Keratinocyte (primary cell): ENCODE measurements at places on chromosomes 4 and X. TPM values are rescaled to one million over a fixed set of nuclear protein-coding genes. Genes with fewer than 3 reads are reported as not detected.

Gene RNF175
- polyA plus RNA-seq, result 0.04 to 0.08 TPM in 2 of 3 replicates, not detected in the other

Gene TFE3
- polyA plus RNA-seq, result 13.2 to 15.8 TPM (median 14.1 TPM) in 3 replicates

Gene ZCCHC4
- polyA plus RNA-seq, result 7.4 to 10.8 TPM (median 7.9 TPM) in 3 replicates

Gene MAGEA2
- not detected in 3 replicates for polyA plus RNA-seq

Gene PPM1K
- polyA plus RNA-seq, result 7.3 to 9.8 TPM (median 8.9 TPM) in 3 replicates

Gene SPACA5B
- not detected in 3 replicates for polyA plus RNA-seq

DNA sequence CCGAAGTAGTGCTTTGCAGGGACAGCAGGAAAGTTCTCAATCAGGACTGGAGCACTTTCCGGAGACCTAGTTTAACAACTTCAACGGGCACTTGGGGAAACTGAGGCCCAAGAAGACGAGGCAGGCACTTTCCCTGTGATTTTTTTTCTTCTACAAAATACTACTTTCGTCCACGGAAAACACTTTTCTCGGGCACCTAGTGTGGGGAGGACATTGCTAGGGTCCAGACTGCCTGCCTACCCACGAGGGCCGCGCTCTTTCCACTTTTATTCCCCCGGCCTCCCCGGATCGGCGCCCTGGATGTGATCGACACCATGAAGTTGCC lies 125.4 kb upstream of the CXorf66 start:
- no peak for DNase-seq
- H3K27ac ChIP-seq, result no peak overlapping the region
- H3K4me1 ChIP-seq, result no peaks in the 10 kb centered on the region
- no peaks in the 10 kb centered on the region for H3K36me3 ChIP-seq
- H3K27me3 ChIP-seq, result peaks cover 17% of the 10 kb centered on the region

DNA sequence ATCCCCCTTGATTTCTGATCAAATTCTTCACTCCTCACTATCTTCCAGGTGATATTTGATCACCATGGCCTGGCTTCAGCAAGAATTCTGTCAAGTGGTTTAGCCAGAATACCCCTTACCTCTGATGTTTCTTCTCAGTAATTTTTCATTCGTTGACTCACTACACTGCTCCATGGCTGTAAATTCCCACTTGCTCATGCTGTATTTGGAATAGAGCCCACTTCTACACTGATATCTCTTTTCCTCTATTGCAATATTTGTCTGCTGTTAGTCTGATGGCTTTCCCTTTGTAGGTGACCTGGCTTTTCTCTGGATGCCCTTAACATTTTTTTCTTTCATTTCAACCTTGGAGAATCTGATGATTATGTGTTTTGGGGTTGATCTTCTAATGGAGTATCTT lies 73.9 kb upstream of the DIPK2B start:
- no peak overlapping the region for H3K4me3 ChIP-seq
- peaks cover 3% of the 10 kb centered on the region for H3K27me3 ChIP-seq
- no peak overlapping the region for H3K27ac ChIP-seq
- no peaks in the 10 kb centered on the region for H3K4me1 ChIP-seq

- H3K36me3 ChIP-seq, result no peaks in the 10 kb centered on the region
- DNase-seq, result no peak
Measured at GRCh38 chr4:67161311-67161710, 384.0 kb downstream of the CENPC start.

GRCh38 chr4:39621582-39621981 lies 17.1 kb downstream of the SMIM14 start:
- H3K27me3 ChIP-seq, result no peaks in the 10 kb centered on the region
- no peaks in the 10 kb centered on the region for H3K36me3 ChIP-seq
- no peak for DNase-seq
- no peak overlapping the region for H3K4me3 ChIP-seq
- no peak overlapping the region for H3K27ac ChIP-seq
- peaks cover 2% of the 10 kb centered on the region for H3K4me1 ChIP-seq

GRCh38 chr4:88033309-88033708 lies 25.9 kb downstream of the PKD2 start:
- H3K36me3 ChIP-seq, result peaks cover 7% of the 10 kb centered on the region
- peaks cover 3% of the 10 kb centered on the region for H3K4me1 ChIP-seq
- no peak overlapping the region for H3K4me3 ChIP-seq
- no peak for DNase-seq
- no peaks in the 10 kb centered on the region for H3K27me3 ChIP-seq

DNA sequence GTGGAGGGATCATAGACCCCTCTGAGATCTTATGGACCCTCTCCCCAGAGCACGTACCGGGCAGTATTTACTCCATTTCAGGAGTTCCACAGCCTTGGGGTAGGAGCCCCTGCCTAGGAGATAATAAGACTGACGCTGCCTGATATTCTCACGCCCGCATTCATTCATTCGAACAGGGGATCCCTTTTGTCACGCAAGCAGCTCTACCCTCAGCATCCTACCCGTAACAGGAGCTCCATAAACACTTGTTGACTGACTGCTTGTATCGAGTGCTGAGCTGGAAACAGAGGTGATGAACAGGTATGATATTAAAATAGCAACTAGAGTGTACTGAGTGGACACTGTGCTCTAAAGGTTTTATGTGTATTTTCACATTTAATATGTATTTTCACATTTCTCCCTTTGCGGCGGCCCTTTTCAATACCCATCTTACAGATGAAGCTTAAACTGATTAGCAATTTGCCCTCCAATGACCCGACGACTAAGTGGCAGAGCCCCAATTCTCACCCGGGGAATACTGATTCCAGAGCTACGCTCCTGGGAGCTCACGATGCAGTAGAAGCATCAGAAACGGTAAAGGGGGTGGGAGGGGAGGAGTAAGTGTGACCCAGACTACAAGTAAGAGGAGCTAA lies 888 bp downstream of the RAB28 start:
- no peak for DNase-seq
- H3K4me3 ChIP-seq, result peak overlapping the region; percentile 86
- H3K4me1 ChIP-seq, result peaks cover 17% of the 10 kb centered on the region
- peak overlapping the region; percentile 99 for H3K27ac ChIP-seq

DNA sequence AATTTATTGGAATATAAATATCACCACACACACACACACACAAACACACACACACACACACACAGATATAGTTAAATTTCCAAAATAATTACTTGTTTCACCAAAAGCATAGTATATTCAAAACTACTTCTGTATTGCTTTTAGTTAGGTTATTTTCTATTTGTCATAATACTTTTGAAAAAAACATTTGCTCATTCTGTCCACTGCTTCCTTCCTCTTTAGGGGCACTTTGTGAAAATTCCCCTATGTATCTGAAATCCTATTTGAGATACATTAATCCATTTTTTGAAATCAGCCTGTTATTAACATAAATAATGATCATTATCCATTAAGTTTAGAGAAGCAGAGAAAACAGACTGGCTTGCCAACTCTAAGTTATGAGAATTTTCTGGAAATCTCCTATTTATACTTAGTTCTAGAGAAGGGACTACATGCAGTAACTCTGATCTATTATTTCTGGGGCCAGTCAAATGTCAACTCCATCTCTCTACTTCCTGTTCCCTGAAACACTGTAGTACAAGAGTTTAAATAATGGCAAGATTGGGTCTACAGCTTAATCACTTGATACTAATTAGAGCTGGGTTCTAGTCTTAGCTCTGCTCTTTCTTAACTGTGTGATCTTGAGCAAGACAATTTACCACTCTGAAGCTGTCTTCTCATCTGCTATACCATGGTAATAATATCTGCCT lies 54.4 kb upstream of the GPR174 start:
- no peak overlapping the region for H3K27ac ChIP-seq
- H3K4me3 ChIP-seq, result no peak overlapping the region
- no peaks in the 10 kb centered on the region for H3K27me3 ChIP-seq
- no peak for DNase-seq
- no peaks in the 10 kb centered on the region for H3K36me3 ChIP-seq

- H3K27me3 ChIP-seq, result no peaks in the 10 kb centered on the region
- DNase-seq, result no peak
- H3K36me3 ChIP-seq, result no peaks in the 10 kb centered on the region
- no peak overlapping the region for H3K4me3 ChIP-seq
Measured at GRCh38 chr4:6143603-6144181, 56.7 kb downstream of the JAKMIP1 start.

DNA sequence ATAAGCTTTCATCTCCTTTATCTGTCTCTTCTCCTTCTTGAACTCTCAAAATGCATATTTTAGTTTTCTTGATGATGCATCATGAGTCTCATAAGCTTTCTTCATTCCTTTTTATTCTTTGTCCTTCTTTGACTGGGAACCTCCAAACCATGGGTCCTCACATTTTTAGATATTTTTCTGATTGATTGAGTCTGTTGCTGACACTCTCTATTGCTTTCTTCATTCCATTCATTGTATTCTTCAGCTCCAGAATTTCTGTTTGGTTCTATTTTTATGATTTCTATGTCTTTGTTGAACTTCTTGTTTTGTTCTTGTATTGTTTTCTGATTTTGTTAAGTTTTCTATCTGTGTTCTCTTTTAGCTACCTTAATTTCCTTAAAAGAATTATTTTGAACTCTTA lies 74.9 kb downstream of the ADAMTS3 start:
- DNase-seq, result no peak
- H3K27me3 ChIP-seq, result peaks cover 6% of the 10 kb centered on the region
- H3K27ac ChIP-seq, result no peak overlapping the region
- H3K4me3 ChIP-seq, result no peak overlapping the region

- peak overlapping the region; percentile 85 for H3K4me3 ChIP-seq
- H3K4me1 ChIP-seq, result peaks cover 14% of the 10 kb centered on the region
- H3K36me3 ChIP-seq, result no peaks in the 10 kb centered on the region
Measured at GRCh38 chr4:15001248-15001868, 923 bp upstream of the CPEB2 start.

DNA sequence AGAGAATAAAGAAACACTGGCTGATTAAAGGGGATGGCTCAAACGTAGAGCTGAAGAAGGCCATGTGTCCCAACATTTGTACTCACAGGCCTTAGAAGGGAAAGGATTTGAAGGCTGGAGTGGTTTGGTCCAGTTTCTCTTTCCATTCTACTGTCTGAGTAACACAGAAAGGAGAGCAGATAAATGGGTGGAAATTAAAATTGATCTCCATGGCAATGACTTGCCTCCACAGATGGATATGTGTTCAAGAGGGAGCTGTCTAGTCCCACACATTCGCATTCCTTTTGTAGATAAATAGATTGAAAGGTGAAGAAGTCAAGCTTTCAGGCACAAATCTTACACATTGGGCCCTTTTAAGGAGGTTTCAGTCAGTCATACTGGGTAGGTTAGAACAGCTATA lies 74.6 kb downstream of the DOCK11 start:
- H3K36me3 ChIP-seq, result no peaks in the 10 kb centered on the region
- H3K27me3 ChIP-seq, result no peaks in the 10 kb centered on the region
- DNase-seq, result no peak
- no peak overlapping the region for H3K27ac ChIP-seq
- H3K4me1 ChIP-seq, result no peaks in the 10 kb centered on the region

- H3K27ac ChIP-seq, result no peak overlapping the region
- peaks cover 22% of the 10 kb centered on the region for H3K4me1 ChIP-seq
- no peak for DNase-seq
- H3K36me3 ChIP-seq, result no peaks in the 10 kb centered on the region
Measured at GRCh38 chrX:46712764-46713163, 46.2 kb downstream of the SLC9A7 start.

GRCh38 chr4:149980941-149981340 lies 97.3 kb upstream of the DCLK2 start:
- H3K36me3 ChIP-seq, result no peaks in the 10 kb centered on the region
- H3K27me3 ChIP-seq, result no peaks in the 10 kb centered on the region
- H3K4me1 ChIP-seq, result no peaks in the 10 kb centered on the region
- H3K4me3 ChIP-seq, result no peak overlapping the region
- no peak for DNase-seq

- no peak for DNase-seq
- H3K4me1 ChIP-seq, result peaks cover 14% of the 10 kb centered on the region
- H3K27me3 ChIP-seq, result no peaks in the 10 kb centered on the region
Measured at GRCh38 chr4:89469516-89469915, 161.9 kb upstream of the GPRIN3 start.

DNA sequence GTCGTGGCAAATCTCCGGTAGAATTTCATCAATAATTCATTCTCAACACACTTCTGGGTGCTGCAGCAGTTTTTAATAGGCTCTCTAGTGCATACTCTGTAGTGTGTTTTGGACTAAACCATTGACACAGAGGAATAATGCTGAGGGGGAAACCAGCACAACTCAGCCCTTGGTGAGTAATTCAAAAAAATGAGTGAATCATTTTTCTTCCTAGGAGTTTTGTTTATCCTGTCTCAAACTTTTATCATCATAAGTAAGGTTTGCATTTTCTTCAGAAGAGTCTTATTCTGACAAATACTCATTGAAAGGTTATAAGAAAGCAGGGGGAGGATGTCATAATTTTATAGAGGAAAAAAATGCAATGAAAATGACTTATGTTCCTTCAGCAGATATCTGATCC lies 2542.7 kb downstream of the PCDH7 start:
- H3K27me3 ChIP-seq, result no peaks in the 10 kb centered on the region
- H3K4me1 ChIP-seq, result no peaks in the 10 kb centered on the region
- no peak overlapping the region for H3K27ac ChIP-seq
- H3K36me3 ChIP-seq, result no peaks in the 10 kb centered on the region

DNA sequence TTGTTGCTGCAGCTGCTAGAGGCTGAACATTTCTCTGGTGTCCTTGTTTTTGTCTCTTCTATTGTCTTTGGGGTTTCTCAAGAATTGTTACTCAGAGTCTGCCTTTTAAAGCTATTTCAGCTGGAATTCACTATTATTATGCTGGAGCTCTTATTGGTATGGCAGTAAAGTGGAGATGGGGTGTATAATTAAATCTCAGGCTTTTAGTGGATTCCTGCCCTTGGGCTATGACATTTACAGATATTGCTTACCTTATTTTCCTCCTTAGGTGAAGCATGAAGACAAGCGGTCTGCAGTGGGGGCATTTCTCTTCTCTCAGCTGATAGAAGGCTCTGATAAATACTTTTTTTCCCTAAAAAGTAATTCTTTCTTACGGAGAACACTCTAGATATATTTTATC lies 1656.6 kb upstream of the IGFBP7 start:
- H3K27ac ChIP-seq, result no peak overlapping the region
- no peaks in the 10 kb centered on the region for H3K27me3 ChIP-seq
- no peak overlapping the region for H3K4me3 ChIP-seq
- no peaks in the 10 kb centered on the region for H3K36me3 ChIP-seq

- H3K4me1 ChIP-seq, result peaks cover 21% of the 10 kb centered on the region
- no peak for DNase-seq
- no peak overlapping the region for H3K4me3 ChIP-seq
- no peaks in the 10 kb centered on the region for H3K36me3 ChIP-seq
- no peaks in the 10 kb centered on the region for H3K27me3 ChIP-seq
Measured at GRCh38 chr4:184329659-184330400, 112.2 kb upstream of the ENPP6 start.

GRCh38 chr4:186781032-186781917 lies 57.6 kb upstream of the FAT1 start:
- peak overlapping the region; percentile 78 for H3K27ac ChIP-seq
- no peaks in the 10 kb centered on the region for H3K36me3 ChIP-seq
- no peak overlapping the region for H3K4me3 ChIP-seq
- DNase-seq, result peak; percentile 75
- H3K27me3 ChIP-seq, result no peaks in the 10 kb centered on the region

- no peak for DNase-seq
- H3K4me3 ChIP-seq, result no peak overlapping the region
- no peak overlapping the region for H3K27ac ChIP-seq
- H3K27me3 ChIP-seq, result peaks cover 4% of the 10 kb centered on the region
- no peaks in the 10 kb centered on the region for H3K4me1 ChIP-seq
Measured at GRCh38 chrX:46436744-46437143, 108.5 kb downstream of the ZNF674 start.
